ENCODE measurements at places on chromosomes 7 and 10. TPM values are rescaled to one million over a fixed set of nuclear protein-coding genes. Genes with fewer than 3 reads are reported as not detected.

DNA sequence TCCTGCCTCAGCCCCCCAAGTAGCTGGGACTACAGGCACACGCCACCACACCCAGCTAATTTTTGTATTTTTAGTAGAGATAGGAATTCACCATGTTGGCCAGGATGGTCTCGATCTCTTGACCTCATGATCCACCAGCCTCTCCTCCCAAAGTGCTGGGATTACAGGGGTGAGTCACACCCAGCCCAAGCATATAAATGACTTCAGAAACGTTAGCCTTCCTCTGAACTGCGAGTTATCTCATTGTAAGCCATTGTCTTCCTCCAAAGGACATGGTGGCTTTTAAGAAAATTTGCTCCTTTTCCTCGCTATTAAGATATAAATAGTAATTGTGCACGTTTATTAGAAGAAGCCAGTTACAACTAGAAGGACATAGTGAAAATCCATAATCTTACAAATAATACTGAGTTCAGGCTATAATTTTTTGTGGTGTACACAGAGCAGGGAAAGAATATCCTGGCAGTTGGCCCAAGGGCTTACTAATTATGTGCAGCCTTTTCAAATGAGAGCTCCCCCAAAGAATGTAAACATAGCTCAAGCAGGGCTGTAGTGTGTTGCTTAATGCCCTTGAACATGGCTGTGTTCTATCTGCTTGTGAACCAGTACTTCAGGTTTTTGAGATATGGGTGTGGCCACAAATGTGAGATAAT, 495.8 kb downstream of the PARD3 start:
- no peak for DNase-seq

- no peak for DNase-seq
Observed at GRCh38 chr10:70578371-70578947, 24.1 kb downstream of the PRF1 start.

- no peak for DNase-seq
Observed at GRCh38 chr10:62268027-62268398, 631 bp downstream of the RTKN2 start.

DNA sequence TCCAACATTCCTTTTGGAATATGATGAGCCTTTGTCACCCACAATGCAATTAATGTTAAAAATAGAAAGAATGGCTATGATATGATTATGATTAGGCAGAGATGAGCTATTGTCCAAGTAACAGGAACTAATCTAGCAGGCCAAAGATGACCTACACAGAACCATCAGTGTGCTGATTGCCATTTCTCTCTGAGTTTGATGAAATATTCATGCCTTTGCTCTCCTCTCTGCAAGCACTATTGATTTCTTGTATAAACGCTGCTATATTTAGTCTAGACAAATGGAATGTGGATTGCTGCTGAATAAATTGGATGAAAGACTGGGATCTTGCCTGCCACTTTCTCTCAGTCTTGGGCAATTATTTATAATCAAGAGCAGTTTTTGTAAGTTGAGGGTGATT, 85.4 kb downstream of the HDAC9 start:
- no peak for DNase-seq

GRCh38 chr7:128731184-128731583, 8.0 kb upstream of the CALU start:
- no peak for DNase-seq

GRCh38 chr7:93879356-93879755, 11.2 kb downstream of the TFPI2 start:
- DNase-seq: no peak

- DNase-seq: no peak
Observed at GRCh38 chr7:125661677-125662076, 732.1 kb upstream of the POT1 start.

GRCh38 chr10:58451193-58451889, 61.3 kb upstream of the BICC1 start:
- no peak for DNase-seq

DNA sequence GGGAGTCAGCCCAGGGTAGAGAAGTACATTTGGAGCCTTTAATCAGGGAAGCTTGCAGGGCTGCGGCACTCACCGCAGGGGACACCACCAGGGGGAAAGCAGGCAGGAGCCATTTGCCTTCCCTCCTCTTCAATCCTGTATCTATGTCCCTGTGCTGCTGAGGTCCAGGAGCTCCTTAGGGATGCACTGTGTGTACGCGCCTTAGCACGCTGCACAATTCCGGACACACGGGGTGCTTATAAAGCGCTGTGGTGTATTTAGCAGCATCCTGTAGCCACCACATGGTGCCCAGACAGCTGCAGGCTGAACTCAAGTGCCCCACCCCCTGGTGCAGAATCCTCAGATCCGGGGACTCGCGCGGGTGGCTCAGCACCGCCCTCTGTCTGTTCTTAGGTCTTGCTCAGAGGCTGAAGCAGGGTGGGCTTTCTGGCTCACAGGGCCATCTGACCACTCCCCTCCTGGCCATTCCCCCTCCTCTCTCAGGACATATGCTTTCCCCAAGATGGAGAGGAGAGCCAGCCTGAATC, 421.4 kb downstream of the SDK1 start:
- DNase-seq: no peak

DNA sequence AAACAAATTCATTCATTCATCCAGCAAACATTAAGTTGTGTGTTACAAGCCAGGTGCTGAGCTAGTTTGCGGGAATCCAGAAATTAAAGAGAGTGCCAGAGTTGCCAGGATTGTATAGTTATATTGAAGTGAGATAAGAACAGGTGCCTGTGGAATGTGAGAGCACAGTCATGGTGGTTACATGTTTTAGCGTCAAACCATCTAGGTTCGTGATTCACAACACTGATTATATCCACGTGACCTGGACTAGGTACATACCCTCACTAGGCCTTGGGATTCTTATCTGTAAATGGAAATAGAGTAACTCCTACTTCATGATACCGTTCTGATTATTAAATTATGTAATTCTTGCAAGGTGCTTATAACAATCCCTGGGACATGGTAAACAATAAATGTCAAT, 24.5 kb upstream of the CDK1 start:
- DNase-seq: no peak

DNA sequence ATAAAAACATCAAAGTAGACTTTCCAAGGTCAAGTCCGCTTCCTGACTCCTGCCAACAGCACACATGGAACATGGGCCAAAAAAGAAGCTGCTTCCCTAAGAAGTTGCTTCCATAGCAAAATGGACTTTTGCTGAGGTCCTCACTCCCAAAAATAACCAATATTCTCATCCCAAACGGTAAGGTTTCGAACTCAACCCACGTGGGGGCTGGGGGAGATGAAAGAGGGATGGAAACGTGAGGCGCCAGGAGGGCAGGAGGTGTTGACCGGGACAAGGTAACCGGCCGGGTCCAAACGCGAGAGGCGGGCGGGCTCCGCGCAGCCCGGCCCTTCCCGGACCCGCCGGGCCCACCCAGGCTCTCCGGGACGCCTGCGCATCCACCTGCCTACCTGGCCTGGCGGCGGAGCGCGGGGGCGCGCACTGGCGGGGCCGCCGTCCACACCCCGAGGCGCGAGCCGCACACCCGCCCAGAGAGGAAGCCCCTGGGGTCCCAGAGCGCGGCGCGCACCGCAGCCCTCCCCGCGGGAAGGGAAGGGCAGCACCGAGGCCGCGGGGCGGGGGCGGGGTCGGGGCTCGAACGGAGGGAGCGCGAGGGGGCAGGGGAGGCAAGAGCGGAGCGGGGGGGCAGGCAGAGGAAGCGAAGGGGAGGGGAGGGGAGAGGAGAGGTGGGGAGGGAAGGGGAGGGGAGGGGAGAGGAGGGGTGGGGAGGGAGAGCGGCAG, 742 bp downstream of the LMBR1 start:
- DNase-seq: peak; percentile 78

DNA sequence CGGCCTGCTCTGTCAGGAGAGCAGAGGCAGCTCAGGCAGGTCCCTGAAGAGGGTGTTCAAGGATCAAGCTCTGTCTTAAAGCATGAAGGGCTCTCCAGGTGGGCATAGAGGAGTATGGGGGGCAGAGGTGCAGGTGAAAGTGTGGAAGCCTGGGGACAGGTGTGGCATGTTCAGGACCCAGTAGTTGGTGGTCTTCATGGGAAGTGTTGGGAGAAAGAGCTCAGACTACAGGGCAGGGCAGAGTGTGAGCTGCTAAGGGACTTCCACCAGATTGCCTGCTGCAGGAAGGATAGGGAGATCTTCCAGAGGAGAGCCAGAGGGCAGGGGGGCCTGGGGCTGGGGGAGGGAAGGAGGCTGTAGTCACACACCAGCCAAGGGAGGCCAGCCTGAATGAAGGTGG, 156.5 kb upstream of the GDF10 start:
- DNase-seq: no peak

DNA sequence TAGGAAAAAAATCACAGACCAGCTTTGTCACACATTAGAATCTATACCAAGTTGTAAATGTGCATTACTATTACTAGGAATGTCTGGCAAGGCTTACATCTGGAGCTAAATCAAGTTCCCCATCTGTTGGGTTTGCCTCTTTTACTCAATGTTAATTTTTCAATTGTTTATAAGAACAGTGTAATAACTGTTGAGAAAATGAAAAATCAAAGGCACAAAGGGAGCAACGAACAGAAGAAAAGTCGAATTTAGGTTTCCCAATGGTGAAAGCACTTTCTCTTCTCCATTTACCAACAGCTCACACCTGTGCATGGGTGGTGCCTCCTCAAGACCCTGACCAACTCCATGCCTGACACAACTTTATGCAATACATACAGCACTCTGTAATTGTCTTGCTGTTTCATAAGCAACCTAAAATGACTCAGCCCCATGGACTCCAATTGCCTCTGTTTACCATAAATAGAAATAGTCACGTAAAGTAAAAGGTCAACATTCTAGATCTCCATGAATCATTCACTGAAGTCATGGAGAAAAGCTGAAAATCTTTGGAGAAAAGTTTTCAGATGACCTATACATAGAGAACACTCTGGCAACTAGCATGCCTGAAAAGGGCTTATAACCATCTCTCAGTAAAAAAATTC, 95.5 kb upstream of the KCNIP2 start:
- no peak for DNase-seq

GRCh38 chr7:30804078-30804661, 33.0 kb downstream of the MINDY4 start:
- no peak for DNase-seq

GRCh38 chr7:17305387-17306171, 7.1 kb downstream of the AHR start:
- DNase-seq: no peak

- no peak for DNase-seq
Observed at GRCh38 chr7:134678115-134678514, 31.5 kb downstream of the BPGM start.

DNA sequence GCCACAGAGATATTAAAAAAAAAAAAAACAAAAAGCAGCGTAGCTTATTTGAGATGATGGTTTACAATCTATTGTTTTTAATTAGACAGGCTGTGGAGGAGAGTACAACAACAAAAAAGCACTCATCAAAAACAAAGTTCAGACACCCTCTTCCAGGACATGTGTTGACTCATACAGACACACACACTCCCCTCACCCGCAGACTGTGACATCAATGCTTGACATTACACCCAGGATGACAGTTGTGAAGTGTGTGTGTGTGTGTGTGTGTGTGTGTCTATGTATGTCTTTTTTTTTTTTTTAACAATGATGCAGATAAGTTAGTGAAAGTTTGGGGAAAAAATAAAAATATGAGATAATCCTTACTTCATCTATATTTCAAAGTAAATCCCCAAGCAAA, 303.6 kb downstream of the GPAM start:
- no peak for DNase-seq

DNA sequence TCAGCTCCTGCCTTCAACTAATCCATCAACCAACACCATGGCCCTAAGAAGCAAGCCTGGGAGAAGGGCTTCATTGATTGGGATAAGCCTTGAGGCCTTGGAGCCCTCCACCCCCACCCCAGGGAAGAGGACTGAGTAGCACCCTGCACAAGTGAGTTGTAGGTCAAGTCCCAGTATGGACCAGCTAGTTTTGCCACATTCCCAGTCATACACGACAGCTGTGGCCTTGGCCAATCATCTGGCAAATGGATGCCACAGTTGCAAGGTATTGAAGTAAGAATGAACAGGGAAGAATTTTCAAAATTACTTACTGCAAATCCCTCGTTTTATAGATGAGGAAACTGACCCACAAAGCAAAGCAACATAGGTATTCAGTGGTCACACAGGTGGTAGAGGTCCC, 109.7 kb downstream of the STRA8 start:
- no peak for DNase-seq

GRCh38 chr7:45652630-45653029, 78.5 kb downstream of the ADCY1 start:
- DNase-seq: no peak

GRCh38 chr7:116698396-116698795, 26.4 kb downstream of the MET start:
- no peak for DNase-seq

GRCh38 chr10:77283326-77283725, 354.3 kb downstream of the KCNMA1 start:
- DNase-seq: no peak

GRCh38 chr10:35424680-35425285, 88.5 kb downstream of the CCNY start:
- DNase-seq: no peak

DNA sequence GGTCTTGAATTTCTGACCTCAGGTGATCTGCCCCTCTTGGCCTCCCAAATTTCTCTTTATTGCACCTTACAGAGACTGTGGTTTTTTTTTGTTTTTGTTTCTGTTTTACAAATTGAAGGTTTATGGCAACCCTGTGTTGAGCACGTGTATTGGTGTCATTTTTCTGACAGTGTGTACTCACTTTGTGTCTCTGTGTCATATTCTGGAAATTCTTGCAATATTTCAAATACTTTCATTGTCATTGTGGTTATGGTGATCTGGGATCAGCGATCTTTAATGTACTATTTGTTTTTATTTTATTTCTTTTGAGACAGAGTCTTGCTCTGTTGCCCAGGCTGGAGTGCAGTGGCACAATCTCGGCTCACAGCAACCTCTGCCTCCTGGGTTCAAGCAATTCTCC, 89.8 kb downstream of the PRTFDC1 start:
- DNase-seq: no peak

DNA sequence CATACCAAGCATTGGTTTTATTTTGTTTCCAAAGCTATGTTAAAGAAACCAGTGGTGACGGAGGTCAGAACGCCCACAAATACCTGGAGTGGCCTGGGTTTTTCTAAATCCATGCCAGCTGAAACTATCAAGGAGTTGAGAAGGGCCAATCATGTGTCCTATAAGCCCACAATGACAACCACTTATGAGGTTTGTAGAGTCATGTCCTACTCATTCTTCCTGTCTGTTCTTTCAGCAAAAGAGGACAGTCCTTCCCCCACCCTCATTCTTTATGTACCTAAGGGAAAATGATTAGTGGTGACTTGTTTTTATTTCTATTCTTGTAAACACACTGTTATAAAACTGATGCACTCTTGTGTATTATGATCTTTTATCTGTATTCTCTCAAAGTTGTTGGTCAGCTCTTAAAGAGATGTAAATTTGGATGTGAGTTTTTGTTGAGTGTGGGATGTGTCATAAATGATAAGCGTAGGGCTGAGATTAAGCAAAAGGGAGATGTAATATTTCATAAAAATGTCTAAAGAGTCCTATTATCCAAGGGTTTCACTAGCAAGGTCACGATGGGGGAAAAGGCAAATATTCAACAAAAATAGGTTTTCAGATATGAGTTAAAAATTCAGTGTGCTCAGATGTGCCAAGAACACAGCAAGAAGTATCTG, 294.4 kb downstream of the BICC1 start:
- no peak for DNase-seq

CLDN4 gene
- total RNA-seq: not detected

TLX1 gene
- not detected for total RNA-seq

LIPN gene
- not detected for total RNA-seq

ERVW-1 gene
- not detected for total RNA-seq

PRXL2A gene
- total RNA-seq: 54.3 TPM

CREB5 gene
- 43.1 TPM for total RNA-seq

SORBS1 gene
- total RNA-seq: 1,045 TPM

ATXN7L1 gene
- 5.5 TPM for total RNA-seq

Measured in cardiac septum (tissue), 1 donor.